ENCODE measurements at places on chromosomes 4 and X.

DNA sequence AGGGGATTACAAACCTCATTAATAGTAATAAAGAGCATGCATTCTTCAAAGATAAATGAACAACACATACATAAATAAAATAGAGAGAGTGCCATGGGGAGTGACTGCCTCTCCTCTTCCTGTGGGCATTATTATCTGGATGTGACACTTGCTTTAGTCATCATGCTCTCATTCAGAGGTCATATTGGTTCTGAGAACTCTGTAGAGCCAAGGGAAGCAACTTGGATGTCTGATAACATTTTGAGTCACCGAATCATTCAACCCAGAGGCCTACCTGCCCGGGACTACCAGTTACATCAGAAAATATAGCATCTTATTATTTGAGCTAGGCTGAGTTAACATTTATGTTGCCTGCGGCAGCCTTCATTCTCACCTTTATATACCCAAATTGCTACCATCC lies 489.5 kb downstream of the STIM2 start:
- no peak for DNase-seq

- no peak for DNase-seq
These were observed 121.9 kb downstream of the GLRA3 start for GRCh38 chr4:174707051-174707676.

- DNase-seq: no peak
These were observed 151.2 kb upstream of the TLL1 start for GRCh38 chr4:165721815-165722214.

DNA sequence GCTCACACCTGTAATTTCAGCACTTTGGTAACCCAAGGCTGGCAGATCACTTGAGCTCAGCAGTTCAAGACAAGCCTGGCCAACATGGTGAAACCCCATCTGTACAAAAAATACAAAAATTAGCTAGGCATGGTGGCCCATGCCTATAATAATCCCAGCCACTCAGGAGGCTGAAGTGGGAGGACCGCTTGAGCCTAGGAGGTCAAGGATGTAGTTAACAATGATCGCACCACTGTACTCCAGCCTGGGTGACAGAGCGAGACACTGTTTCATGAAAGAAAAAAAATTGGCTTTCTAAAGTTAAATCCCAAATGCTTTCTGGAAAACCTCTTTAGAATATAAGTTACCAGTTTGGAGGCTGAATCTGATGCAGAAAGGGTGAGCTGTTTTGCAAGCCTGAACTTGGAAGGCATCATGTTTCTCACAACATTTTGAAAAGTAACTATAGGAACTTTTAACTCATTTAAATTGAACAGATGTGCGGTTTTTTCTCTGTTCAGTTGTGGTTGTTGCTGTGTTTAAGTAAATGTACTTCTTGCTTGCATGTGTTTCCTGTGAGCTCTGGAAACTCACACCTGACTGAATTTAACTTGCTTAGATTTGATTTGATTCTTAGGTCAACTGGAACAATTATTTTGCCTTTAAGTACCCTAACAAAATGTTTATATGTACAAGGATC lies 39.8 kb upstream of the TMEM131L start:
- no peak for DNase-seq

GRCh38 chr4:99808260-99808857 lies 8.3 kb upstream of the DAPP1 start:
- peak; percentile 65 for DNase-seq

GRCh38 chrX:109537324-109537665 lies 651 bp downstream of the NXT2 start:
- peak; percentile 71 for DNase-seq

DNA sequence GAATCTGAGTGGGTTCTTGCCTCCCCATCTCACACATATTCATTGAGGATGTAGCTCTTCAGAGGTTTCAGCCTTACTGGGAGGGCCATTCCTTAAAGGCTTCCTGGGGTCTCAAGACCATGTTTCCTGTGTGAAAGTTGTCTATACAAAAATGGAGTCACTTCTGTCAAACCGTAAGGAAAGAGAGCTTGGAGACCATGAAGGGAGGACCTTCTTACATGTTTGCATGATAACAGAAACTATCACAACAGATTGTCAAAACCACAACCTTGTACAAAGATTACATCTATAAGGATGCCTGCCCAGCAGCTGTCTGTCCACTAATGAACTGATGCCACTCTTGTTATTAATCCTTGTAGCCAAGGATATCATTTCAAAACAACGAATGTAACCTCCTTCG lies 139.3 kb downstream of the PDE5A start:
- DNase-seq: no peak

- DNase-seq: no peak
These were observed 2.6 kb downstream of the PLP1 start for GRCh38 chrX:103779141-103779789.

GRCh38 chrX:4663085-4663484 lies 949.6 kb upstream of the PRKX start:
- DNase-seq: no peak

DNA sequence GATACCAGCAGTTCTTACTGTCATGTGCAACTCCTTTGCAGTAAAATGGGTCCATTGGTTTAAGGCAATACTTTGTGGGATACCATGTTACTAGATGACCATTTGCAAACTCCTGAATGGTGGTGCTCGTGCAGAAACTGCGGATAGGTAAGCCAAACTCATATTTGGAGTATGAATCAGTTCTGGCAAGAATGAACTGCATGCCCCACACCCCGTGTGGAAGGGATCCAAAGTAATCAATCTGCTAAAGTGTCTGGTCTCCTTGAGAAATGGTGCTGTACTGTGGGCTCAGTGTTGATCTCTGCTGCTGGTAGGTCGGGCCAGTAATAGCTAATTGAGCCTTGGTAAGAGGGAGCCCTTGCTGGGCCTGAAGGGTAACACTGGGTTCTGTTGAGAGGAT lies 4.2 kb upstream of the TAB3 start:
- no peak for DNase-seq

Data from suppressor macrophage (primary cell).